Activated T-helper 1 cell treated with anti-CD3 and anti-CD28 coated beads, Interleukin-2, amount 50 U/mL, for 16 hours (primary cell): ENCODE measurements at places on chromosomes 2 and 18.

- no peak for DNase-seq
Observed at GRCh38 chr2:205612636-205613035, 69.7 kb upstream of the NRP2 start.

DNA sequence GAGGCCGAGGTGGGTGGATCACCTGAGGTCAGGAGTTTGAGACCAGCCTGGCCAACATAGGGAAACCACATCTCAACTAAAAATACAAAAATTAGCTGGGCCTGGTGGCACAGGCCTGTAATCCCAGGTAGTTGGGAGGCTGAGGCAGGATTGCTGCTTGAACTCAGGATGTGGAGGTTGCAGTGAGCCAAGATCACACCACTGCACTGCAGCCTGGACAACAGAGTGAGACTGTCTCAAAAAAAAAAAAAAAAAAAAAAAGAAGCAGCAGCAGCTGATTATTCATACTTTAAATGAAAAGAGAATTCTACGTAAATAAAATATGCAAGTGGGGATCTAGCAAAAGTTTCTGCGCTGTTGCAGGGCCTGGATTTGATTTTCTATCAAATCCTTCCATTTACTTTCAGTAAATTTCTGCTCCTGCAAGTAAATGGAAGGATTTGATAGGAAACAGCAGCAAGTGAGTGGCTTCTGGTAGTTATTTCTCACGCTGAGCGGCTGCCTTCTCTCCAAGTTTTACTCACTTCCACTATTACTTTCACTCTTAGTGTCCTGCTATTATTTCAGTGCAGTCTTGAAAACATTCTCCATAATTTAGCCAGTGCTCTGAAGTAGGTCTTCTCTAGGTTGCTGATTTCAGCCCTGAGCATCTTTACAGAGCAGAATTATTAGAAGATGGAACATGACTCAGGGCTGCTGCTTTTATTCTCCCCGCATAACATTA is 68.4 kb downstream of the SLC16A14 start:
- no peak for DNase-seq

DNA sequence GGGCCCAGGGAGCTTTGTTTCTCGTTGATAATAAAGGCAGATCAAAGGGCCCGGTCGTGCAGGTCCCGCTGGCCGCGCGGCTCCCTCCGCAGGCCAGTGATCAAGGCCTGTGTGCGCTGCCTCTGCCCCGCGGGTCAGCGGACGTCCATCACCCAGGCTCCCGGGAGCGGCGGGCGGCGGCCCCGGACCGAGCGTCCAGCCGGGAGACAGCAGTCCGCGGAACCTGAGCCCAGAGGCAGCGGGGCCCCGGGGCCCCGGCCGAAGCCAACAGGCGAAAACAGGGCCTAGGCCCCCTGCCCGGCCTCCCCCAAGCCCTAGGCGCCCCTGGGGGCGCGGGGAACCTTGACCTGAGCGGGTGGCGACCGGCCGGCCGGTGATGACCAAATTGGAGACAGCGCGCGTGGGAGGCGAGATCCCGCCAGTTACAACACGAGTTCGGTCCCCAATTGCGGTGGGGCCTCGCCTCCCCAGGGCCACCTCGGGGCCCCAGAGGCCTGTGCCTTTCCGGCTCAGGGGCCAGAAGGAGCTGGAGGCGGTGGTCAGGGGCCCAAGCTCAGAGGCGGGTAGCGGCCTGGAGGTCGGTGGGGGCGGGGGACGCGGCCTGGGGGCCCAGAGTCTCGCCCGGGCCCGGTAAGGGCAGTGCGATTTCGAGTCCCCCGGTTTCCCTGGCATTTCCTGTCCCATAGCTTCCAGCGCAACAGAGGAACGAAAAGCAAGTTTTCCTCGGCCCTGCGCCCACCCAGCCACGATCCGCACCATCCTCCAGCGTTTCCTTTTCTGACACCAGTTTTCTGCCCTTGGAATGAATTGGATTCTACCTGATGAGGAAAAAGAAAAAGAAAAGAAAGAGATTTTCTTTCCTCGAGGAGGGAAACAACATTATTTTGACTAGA is 5.9 kb downstream of the SP9 start:
- DNase-seq = no peak

DNA sequence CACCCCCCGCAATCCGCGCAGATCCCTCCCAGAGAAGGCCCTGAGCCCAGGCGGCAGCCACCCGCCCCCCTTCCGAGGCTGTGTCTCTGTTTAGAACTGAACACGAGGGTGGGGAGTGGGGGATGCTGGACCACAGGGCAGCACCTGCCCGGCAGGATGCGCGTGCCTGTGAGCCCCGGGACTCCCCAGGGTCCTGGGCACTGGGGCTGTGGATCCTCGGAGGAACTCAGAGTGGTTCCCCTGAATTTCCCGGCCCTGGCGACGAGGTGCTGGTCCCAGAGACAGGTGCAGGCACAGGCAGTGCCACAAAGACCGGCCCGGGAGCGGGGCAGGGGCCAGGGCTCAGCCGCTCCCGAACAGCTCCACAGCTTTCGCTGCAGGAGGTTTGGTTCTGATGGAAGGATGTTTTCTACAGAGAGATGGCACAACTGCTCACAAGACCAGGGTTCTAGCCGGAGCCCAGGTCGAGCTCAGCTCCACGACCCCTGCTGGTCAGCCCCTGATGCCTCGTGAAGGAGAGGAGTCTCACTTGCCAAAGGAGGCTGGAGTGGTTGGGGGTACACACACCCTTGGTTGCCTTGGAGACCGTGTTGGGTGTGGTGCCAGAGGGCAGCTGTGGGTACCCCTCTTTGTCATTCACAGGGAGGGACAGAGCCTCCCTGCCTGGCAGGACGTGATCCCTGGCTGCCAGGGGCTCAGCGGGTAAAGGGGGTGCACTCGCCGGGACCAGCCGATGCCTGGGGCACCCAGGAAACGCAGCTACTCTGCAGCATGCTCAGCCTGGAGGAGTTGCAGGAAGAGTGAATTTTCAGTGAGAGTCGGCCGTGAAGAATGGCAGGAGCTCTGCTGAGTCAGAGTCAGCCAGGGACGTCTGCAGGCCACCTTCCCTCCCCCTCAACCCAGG is 4.4 kb upstream of the NEU4 start:
- no peak for DNase-seq

DNA sequence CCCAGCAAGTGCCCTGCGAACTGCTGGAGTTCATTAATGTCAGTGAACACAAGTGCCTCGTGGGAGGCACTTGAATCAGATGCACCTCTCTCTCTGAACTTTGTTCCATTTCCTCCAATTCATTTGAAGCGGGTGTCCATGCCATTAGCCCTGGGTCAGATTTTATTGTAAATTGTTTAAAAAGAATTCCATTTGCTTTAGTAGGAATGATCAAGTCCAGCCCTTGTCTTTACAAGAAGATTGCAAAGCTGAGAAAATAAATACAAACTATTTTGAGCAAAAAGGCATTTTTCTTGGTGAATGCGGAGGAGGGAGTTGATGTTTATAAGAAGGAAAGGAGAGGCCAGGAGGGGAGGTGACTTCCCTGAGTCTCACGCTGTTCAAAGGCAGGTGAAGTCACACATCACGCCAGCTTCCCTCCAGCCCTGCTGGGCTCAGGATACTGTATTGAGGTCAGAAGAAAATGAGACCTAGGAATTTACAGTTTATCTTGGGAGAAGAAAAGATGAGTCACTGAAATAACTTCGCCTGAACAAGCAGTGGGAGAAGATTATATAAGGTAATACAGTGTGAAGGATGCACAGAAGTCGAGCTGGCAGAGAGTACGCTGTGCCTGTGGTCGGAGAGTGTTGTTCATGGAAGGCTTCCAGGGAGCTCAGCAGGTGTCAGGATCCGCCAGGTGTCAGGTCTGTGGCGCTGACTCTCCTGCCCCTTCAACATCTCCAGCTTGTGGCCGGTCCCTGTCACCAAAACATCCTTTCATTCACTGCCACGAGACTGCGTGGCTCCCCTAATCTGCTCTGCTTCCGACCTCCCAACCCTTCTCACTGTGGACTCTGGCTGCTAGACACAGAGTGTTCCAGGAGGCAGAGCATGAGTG is 36.5 kb downstream of the EFR3B start:
- DNase-seq = no peak

DNA sequence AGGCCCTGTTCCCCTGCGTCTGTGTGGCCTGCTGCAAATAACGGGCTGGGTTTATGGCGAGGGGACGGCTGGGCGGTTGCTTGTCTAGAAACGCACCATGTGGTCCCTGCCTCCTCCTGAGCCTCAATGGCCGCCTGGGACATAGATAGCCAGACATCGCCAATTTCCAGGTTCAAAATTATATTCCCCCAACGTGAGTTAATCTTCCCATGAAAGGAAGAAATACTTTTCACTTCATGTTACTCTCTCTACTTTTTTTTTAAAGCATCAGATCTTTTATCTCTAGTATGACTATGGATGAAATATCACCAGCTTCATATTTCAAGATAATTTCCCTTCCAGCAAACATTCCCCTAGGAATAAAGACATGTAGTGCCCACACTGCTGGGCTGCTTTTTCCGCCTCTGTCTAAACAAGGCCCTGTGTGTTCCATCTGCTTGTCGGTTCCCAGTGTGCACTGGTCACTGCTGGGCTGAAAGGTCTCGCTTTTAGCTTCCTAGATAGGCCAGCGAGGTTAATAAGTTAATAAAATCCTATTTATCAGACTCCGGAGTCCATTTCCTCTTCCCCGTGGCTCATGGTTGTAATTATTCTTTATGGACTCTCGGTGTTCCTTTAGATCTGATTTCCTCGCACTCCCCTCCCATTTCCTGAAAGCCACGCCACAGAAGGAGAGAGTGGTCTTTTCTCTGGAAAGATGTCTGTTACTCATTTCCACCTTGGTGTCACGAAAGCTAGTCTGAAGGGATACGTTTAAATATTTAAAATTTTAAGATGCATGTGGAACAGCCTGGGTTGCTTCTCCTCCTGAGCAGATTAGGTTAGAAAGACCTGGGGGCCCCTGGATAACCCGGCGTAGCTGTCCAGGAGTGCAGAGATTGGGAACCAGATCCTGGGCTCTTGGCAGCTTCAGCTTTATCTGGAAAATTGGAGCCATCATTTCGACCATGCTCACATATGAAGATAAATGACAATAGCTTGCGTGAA is 196.6 kb upstream of the COPS8 start:
- no peak for DNase-seq

DNA sequence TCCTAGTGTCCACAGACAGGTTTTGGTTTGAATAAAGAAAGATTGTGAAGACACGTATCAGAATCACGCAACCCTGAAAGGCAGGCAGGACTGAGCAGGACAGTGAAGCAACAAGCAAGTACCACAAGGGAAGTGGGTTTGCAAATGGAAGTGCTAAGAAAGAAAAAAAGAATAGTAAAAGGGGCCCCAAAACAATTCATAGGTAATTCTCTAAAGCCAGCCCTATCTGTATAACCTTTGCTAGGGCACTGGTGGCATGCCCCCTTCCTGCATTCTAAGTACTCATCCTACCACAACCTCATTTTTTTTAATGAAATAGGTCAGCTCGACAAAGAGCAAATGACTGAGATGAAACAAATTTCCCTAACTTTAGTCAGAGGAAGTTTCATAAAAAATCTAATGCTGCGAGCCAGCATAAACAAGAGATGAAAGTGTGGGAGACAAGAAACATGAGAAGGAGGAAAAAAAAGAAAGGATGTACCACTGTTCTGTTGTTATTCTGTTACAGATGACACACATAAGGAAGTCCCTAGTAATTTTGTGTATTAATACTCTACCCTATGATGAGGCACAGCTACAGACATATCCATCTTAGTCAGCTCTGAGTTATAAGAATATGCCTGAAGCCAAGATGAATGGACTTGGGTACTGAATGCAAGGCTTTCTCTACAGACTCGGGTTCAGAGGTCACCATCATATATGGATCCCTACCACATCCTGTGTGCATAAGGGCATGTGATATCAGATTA is 32.2 kb downstream of the IKZF2 start:
- DNase-seq = no peak

DNA sequence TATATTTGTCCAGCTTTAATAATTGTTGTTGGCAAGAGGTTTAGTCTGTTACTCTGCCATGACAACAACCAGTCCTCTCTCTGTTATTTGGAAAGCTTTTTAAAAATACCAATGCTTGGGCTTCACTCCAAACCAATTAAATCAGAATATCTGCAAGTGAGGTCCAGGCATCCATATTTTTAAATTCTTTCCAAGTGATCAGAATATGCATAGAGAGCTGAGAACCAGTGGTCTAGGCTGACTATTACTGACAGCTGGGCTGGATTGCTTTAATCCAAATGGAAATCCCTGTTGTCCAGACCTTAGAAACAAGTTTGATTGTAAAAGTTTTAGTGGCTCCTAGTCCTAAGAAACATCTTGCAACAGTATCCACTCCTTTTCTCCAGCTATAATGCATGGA is 1059.7 kb upstream of the ACVR2A start:
- no peak for DNase-seq

GRCh38 chr2:128311216-128311754 is 7.4 kb downstream of the HS6ST1 start:
- no peak for DNase-seq

DNA sequence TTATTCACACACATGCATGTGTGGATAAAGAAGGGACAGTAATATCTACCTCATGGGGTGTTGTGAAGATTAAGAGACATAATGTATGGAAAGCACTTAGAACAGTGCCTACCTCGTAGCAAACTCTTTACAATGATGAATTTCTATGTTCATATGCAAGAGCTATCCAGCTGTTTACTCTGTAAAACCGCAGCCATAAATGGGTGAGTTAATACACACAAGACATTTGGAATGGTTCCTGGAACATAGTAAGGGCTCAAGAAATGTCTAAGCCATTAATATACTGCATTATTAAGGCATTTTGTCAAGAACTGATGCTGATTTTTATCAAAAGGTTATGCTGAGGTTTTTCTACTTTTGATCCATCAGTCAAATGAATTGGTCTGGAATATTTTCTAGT is 1076.2 kb downstream of the TSN start:
- no peak for DNase-seq

DNA sequence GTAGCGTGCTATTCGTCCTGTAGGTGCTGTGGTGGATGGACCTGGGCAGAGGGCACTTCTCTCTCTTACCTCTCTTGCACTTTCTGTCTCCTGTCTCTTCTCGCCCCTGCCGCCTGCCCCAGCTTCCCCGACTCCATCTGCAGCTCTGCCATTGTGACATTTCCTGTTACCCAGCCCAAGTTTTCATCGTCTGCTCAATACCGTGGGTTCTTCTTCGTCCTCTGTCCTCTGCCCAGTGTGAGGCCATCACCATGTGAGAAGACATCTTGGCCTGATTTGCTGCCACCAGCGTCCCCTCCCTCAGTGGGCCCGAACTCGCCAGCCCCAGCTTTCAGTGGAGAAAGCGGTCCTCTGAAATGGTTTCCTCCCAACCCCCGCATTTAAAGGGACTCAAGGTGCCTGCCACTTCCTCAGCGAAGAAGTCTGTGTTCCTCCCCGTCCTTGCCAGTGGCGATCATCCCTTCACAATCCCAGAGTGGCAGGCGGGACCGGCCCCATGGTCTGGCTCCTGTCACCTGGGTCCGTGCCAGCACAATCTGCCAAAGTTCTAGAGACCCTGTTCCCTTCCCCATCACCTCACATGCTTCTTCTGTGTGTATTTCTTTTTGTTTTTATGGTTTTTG is 18.0 kb downstream of the TGOLN2 start:
- no peak for DNase-seq
